ENCODE measurements at places on chromosomes 1 and 21.

DNA sequence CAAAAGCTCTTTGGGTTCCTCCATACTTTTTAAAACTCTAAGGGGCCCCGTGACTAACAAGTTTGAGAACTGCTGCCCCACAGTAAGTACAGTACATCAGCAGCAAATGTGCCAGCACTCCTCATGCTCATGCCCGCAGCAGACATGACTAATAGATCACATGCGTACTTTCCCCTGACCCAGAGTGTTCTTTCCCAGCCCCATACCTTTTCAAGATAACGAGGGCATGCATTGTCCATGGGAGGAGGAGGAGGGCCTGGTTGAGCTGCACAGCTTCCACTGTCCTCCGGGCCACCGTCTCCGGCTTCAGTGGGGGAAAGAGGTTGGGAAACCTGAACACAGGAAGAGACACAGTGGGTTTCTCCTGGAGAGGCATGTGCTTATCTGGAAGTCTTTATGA is 45.5 kb downstream of the DHRS3 start:
- DNase-seq, result no peak

DNA sequence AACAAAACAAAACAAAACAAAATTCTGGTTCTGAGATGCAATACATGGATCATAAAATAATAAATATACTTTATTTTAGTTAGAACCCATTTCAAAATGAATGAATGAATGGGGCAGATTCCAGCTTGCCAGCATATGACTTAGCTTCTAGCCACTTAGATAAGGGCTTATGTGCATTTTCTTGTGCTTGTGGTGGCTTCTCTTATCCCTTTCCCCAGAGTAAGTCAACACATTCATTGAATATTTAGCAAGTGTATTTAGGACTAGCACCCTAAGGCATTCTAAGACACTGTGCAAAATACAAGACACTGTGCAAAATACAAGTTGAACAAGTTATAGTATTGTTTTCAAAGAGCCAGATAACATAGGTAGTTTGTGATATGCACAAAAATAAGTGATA is 4.7 kb downstream of the ADIPOR1 start:
- no peak for DNase-seq

DNA sequence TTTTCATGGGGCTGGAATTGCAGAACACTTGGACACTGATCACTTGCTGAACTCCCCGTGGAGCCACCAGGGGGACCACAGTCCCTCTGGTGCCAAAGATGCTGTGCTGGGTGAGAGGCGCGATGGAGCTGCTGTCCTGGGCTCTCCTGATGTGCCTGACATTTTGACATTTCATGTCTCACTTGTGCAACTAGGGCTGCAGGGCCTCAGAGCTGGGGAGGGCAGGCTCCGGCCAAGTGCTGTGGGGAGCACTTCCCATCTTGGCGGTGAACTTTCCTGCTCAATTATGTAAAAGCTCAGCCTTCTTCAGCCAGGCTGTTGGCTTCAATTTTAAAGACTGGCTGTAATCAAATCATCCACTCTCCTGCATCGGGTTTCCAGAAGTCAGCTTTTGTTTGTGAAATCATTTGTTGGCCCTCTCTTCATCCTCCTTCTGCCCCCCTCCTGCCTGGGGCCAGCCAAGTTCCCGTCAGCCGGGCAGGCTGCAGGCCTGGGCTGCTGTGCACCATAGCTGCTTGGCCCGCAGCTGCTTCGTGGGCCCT is 36.8 kb downstream of the KCNAB2 start:
- DNase-seq, result no peak

DNA sequence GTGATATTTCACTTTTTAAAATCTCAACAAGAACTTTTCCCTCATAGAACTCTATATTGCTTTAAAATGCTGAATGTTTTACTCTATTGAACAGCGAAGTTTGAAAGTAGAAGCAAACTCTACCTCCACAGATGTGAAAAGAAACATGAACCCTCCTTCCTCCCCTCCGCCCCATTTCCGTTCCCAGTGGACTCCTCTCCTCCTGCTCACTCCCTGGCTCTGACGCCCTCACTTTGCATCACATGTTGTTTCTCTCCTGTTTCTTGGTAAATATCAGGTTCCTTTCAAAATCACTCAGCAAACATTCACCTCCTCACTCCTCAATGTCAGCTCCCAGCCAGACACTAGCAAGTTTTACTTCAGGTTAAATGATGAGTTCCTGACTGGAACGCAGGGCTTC is 34.6 kb downstream of the KCNH1 start:
- DNase-seq, result no peak

DNA sequence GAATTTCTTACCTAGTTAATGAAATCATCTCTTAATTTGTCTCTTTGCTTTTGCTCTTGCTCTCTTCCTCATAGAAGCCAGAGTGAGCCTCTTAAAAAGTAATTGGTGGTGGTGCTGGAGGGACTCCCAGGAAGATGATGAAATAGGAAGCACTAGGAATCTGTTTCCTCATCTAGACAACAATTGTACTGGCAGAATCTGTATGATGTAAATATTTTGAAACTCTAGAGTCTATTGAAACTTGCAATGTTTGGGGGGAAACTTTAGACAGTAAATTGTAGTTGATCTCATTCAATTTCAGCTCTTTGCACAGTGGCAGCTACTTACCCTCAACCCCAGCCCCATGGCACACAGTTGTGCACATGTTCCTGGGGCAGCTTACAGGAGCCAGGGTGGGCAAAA is 10.6 kb downstream of the RGSL1 start:
- no peak for DNase-seq

DNA sequence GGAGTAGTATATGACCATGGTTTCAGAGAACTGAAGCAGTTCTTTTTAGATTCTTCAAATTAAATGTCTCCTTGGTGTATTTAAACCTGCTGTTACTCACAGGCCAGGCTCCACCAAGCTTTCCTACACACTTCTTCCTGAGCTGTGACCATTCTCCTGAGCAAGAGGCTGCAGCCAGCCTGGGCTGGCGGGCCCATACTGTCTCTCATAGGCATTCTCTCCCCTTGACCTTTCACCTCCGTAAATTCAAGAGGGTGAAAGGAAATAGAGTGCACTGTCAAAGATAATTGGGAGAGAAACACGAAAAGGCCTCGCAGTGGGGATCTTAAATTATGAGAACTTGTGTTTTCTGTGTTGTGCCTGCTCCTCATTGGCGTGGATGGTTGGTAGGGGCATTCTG is 2.3 kb downstream of the ARF1 start:
- DNase-seq, result no peak

DNA sequence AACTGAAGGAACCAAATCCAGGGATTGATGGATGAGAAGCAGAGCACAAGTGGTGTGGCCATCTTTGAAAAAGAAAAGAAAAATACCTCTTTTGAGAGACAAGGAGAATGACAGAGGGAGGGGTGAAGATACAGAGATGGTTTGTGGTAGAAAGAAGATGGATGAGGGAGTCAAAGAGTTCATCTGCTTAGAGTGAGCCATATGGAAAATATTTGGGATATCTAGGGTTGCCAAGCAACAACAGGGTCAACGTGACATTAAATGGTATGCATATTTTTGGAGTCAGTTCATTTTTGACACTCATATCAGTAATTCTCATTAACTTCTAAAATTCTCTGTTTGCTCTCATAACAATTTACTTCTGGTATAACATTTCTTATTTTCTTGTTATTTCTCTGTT is 50.7 kb downstream of the MACF1 start:
- no peak for DNase-seq

DNA sequence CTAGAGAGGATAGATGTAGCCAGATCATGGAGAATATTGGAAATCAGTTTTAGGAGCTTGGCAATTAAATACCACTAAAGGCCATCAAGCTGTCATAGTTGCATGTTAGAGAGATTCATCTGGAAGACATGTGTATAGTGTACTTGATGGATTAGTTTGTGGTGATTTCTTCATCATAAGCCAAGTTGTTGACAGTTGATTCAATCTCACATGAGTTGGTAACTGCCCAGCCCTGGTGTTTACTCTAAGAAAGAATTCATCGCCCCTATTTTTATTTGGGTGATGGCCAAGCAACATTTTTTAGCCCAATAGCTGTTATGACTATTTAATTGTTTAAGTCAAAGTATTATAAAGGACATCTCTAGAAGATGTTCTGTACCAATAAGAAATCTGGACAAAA is 737.6 kb downstream of the PLA2G4A start:
- DNase-seq, result no peak
